ENCODE measurements at places on chromosomes 11 and 22. TPM values are rescaled to one million over a fixed set of nuclear protein-coding genes. Genes with fewer than 3 reads are reported as not detected.

DNA sequence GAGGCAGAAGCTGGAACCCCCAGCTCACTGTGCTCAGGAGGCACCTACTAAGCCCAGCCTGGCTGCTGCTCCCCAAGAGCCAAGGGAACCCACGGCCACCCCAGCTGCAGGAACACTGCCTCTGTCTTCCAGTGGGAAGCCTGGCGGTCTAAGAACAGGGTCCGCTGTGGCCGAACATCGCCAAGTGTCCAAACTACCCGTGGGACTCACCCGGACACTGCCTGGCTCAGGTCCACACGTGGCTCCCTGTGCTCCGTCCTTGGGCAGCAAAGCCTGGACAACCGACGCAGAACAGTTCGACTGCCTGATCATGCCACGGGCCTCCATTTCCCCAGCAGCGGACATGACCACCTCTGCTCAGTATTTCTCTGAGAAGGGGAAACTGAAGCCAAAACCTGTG, 747.0 kb downstream of the BRD1 start:
- no peak overlapping the region for H3K27ac ChIP-seq
- no peak overlapping the region for H3K4me3 ChIP-seq
- no peaks in the 10 kb centered on the region for H3K36me3 ChIP-seq
- DNase-seq, result no peak
- H3K4me1 ChIP-seq, result no peaks in the 10 kb centered on the region

DNA sequence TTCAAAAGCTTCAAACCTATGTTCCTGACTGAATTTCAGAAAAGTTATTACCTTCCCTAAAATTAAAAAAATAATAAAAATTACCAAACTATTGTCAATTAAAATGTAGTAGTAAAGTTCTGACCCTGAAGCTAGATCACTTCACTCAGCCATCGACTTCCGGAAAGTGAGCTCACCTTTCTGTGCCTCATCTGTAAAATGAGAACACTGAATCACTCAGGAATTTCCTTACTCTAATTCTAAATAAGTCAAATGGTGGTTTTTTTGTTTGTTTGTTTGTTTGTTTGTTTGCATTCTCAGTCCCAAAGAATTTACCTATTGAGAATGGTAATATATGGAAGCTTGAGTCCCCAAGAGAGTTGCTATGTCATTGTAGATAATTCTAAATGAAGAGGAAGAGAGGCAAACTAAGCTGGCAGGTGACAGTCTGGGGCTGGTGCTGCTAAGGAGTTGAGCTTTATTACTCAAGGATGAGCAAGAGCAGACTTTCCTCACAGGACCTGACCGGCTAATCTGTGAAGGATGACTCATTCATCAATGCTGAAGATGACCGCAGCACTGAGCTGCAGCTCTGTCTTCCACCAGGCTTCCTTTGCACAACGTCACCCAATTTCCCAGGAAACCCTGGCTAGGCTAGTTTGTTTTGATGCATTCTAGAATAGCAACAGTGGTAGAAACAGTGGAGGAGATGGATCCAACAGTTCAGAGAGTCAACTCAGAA, 248.8 kb downstream of the RAB38 start:
- DNase-seq, result no peak
- H3K27me3 ChIP-seq, result no peaks in the 10 kb centered on the region
- H3K4me1 ChIP-seq, result no peaks in the 10 kb centered on the region
- no peaks in the 10 kb centered on the region for H3K36me3 ChIP-seq

The KCTD17 gene
- 31.0 TPM for total RNA-seq

DNA sequence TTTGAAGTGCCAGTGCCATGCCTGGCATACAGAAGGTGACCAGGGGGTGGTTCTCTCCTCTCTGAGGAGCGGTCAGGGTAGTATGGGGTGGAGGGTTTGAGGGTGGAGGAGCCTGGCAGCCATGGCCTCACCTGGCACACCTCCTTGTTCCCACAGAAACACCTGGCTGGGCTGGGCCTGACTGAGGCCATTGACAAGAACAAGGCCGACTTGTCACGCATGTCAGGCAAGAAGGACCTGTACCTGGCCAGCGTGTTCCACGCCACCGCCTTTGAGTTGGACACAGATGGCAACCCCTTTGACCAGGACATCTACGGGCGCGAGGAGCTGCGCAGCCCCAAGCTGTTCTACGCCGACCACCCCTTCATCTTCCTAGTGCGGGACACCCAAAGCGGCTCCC, 9.6 kb downstream of the SERPINH1 start:
- peaks cover 79% of the 10 kb centered on the region for H3K36me3 ChIP-seq
- H3K27me3 ChIP-seq, result no peaks in the 10 kb centered on the region
- H3K4me3 ChIP-seq, result no peak overlapping the region
- no peak overlapping the region for H3K27ac ChIP-seq
- peaks cover 80% of the 10 kb centered on the region for H3K4me1 ChIP-seq

- H3K4me1 ChIP-seq, result no peaks in the 10 kb centered on the region
- H3K27me3 ChIP-seq, result no peaks in the 10 kb centered on the region
- no peak overlapping the region for H3K4me3 ChIP-seq
- no peak overlapping the region for H3K27ac ChIP-seq
These were observed 2.6 kb upstream of the NLRP10 start for GRCh38 chr11:7967826-7968225.

GRCh38 chr11:109815500-109816150, 277.6 kb upstream of the ZC3H12C start:
- no peak for DNase-seq
- H3K27ac ChIP-seq, result no peak overlapping the region
- no peaks in the 10 kb centered on the region for H3K4me1 ChIP-seq
- no peaks in the 10 kb centered on the region for H3K27me3 ChIP-seq

The CNIH2 gene
- not detected for total RNA-seq

DNA sequence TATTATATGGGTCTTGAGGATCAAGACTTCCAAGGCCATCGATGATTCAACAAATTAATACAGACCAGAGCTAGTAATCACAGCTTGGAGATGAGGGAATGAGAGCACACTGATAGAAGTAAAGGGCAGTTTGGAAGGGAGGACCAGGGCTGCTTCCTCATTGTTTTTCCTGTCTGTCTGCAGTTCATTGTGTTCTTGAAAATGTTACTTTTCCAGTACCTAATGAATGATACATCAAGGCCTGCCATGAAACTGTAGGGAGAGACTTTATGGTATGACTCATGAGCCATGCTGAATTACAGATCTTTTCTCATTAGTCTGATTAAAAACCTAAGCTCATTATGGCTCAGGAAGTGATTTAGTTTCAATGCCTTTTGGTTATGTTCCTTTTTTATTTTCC, 855.6 kb downstream of the KCNA4 start:
- no peak for DNase-seq
- H3K4me1 ChIP-seq, result no peaks in the 10 kb centered on the region
- H3K36me3 ChIP-seq, result no peaks in the 10 kb centered on the region
- H3K27me3 ChIP-seq, result no peaks in the 10 kb centered on the region

The MFNG gene
- total RNA-seq, result 23.1 TPM
